GM03348 (cell line): ENCODE measurements at places on chromosomes 6 and 20.

DNA sequence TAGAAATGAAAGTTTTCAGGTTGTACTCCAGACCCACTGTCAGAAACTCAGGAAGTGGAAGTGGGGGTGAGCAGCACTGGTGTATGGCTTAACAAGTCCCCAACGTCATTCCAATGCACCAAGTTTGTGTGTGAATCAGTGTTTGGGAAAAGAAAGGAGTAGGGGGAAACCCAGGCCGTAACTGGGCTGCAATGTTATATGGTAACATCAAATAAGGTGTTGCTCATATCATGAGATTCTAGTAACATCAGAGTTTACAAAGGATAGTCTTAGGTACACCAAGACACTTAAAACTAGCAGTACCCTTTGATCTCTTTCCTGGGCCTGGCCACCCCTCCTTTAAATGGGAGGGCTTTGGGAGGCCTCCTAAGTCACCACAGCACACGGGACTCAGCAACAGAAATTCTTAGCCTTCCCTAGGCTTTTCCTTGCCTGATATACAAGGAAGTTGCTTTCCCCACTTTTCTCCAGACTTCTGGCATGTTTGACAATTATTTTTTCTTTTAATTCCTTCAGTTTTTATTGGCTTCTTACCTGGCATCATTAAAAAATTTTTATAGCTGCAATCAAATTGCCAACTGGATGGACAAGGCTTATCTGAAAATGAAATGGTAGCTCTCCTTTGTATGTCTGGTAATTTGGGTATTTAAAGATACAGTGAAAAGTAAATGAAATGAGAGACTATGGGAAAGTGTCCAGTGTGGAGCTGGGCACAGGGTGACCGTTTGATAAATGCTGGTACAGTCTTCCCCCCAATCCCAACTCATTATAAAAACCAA, 15.1 kb downstream of the E2F3 start:
- no peak for DNase-seq

GRCh38 chr6:160391419-160392116, 43.4 kb downstream of the SLC22A3 start:
- DNase-seq, result no peak

GRCh38 chr20:38113401-38114325, 51.4 kb downstream of the TGM2 start:
- DNase-seq, result no peak

DNA sequence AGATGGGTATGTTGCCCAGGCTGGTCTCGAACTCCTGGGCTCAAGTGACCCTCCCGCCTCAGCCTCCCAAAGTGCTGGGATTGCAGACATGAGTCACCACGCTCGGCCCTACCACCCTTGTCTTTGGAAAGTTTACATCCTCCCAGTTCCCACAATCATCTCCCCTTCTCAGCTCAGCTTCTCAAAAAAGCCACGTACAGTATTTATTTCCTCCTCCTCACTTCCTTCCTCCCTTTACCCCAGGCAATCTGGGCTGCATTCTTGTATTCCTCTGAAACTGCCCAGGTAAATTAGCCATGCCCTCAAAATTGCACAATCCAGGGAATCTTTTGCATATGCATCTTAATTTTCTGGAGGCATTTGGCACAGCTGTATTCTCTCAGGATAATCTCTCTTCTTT, 7.4 kb upstream of the SLC23A2 start:
- DNase-seq, result no peak

GRCh38 chr6:61953851-61954250, 332.2 kb downstream of the KHDRBS2 start:
- no peak for DNase-seq

GRCh38 chr6:96939007-96939805, 14.7 kb downstream of the KLHL32 start:
- DNase-seq, result peak; percentile 12

- peak; percentile 37 for DNase-seq
Measured at GRCh38 chr20:43840382-43841070, 74.1 kb upstream of the TOX2 start.

DNA sequence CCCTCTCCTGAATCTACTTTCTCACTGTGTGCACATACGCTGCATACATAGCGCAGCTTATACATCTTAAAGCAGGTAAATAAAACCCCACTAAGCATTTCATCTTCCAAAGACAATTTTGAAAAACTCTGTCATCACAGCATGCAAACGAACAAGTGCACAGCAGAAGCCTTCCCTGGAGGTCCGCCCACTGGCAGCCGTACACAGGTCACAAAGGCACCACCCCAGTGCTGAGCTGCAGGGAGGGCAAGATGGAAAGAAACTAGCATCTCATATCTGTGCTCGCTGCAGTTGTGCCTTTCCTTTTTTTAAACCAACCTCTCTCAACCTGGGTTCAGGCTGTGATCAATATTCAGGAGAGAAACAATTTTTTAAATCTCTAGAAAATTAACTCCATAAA, 73.3 kb downstream of the HUS1B start:
- no peak for DNase-seq

DNA sequence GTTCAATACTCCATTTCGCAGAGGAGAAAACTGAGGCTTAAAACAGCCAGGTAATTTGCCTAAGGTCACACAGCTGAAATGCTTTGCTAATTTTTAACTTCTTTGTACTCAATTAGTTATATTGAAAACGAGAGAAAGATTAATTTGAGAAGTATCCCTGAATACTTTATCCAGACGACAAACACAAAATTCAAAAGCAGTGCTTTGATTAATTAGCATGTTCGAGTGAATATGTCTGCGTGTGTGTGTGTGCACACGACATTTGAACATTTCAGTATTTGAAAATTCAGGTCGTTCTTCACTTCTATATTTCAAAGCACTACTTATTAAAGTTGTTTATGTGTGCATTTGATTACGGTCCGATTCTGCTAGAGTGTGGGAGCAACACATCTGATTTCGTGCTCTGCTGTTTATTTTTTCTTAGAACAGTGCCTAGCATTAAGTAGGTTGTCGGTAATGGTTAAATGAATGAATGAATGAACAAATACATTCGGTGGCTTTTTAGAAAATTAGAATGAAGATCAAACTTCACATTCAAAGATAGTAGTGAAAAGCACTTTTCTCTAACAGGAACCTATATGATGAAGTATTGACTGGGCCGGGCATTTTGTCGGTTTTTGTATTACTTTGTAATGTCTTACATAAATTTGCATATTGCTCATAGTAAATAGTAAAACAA, 36.9 kb upstream of the SYNCRIP start:
- DNase-seq, result no peak

DNA sequence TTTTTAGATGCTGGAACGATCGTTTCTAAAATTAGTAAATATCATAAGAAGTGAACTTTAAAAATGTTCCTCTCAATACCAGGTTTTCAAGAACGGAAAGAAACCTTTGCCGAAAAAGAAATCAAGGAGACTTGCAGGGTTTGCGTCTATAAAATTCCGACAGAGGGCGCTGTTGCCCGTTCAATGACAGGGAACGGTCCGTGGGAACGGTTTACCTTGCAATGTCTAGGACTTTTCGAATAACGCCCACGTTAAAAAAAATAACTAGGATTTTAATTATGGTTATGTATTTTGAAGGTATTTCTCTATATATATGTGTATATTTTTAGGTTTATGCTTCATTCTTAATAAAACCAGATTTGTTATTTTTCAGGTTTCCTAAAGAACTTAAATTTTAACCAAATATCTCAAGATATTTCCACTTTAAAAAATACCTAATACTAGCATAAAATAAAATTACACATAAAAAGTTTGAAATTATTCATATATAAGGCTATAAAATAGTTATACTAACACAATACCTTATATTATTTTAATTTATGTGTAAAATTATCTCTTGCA, 2.5 kb upstream of the TFAP2B start:
- peak; percentile 71 for DNase-seq

DNA sequence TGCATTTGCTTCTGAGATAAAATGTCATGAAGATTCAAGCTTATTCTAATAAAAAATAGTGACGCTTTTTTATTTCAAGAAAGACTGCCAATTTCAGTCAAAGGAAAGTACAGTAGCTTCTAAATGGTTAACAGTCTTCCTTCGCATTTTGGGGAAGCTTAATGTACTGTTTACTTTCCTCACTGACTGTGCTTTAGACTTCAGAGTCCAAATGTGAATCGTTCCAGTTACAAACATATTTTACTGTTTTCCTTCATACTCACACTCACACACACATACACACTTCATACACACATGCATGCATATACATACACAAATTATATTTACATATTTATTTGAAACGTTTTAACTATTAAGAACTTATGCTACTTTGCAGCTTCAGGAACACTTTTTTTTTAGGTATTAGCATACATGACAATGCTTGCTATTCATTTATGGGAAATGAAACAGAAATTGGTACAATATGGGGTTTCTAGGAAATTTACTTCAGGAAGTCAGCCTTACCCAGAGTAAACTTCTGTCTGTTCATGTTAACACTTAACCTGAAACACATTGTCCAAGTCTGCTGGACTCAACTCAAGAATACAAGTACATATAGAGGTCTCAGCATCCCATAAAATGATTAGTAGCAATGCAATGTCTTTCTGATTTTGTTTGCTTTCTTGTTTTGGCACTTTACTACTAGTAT, 145.4 kb downstream of the RPS12 start:
- DNase-seq, result no peak

- DNase-seq, result no peak
Measured at GRCh38 chr6:78851156-78851555, 16.2 kb upstream of the IRAK1BP1 start.

GRCh38 chr6:24844061-24844460, 45.3 kb upstream of the ARMH2 start:
- no peak for DNase-seq

DNA sequence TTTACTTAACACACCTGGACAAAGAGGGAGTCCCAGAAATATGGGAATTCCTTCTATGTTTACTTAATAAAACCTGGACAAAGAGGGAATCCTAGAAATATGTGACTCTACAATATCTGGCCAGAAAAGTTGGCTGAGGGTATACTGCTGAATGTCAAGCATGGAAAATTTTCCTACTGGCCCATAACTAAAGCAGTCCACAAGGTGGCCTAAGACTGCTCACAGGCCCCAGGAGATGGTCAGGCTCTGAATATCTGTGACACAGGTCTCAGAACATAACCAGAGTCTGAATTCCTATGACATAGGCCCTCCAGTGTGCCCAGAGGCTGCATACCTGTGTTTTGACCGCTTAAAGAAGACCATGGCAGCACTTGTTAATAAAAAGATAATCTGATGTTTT, 578.2 kb upstream of the NRSN1 start:
- no peak for DNase-seq

GRCh38 chr6:10873374-10873773, 8.5 kb downstream of the GCM2 start:
- no peak for DNase-seq

- peak; percentile 63 for DNase-seq
Measured at GRCh38 chr20:57501461-57502335, 23.2 kb downstream of the CTCFL start.

DNA sequence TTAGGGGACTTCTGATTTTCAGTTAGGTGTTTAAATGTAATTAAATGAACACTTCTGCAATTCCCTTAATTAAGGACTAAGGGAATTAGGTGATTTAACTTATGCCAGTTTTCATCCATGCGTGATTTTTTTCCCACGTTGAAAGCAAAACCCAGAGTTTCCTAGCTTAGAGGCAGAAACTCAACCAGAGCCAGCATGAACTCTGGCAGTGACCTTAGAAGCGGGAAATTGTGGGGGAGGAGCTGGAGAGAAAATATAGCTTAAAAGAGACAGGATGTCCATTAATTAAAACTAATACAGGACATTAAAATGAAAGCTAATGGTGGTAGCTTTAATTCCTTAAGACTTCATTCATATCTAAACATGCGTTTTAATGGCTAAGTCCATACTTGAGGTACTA, 41.6 kb downstream of the IYD start:
- DNase-seq, result no peak

GRCh38 chr20:31595654-31596411, 9.3 kb upstream of the ID1 start:
- DNase-seq, result peak; percentile 94

DNA sequence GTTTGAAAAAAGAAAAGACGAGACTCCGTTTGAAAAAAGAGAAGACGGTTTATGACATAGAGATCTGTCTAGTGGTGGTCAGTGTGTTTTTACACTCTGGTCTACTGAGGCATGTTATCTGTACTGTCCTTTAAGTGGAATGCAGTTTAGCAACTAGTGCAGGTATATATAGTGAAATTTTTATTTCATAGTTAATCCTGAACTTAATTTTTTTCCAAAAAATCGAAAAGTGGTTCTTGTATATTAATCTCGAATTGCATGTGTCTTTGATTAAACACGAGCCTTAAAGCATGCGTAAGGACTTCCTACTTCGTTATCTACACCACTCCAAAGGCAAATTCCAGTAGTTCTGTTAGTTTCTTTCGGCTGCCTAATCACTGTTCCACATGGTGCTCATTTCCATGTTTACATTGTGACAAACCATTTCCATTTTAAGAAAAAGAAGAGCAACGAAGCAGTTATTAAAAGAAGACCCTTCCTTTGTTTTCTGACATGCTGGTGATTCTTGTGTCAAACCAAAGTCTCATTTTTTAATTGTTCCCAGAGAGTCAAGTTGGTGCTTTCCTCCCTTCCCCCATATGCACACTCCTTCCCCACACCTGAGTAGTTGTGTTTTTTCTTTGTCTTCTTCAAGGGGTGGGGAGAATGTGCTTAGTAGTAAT, 2.3 kb downstream of the SNX9 start:
- DNase-seq, result no peak

DNA sequence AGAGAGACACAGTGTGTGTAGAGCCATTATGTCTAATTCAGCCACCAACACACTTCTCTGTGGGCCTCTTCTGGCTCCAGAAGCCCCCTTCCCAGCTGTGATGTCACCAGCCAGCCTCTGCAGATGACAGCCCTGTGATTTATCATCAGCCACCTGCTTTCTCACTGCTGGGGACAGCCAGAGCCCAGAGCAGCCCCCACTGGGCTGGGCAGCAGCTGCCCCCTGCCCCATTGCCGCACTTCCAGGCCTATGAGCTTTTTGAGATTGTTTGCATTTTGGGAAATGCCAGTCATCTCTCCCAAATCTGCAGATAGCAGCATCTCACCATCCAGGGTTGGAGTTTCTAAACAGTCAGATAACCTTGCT, 21.9 kb upstream of the STX16 start:
- no peak for DNase-seq

DNA sequence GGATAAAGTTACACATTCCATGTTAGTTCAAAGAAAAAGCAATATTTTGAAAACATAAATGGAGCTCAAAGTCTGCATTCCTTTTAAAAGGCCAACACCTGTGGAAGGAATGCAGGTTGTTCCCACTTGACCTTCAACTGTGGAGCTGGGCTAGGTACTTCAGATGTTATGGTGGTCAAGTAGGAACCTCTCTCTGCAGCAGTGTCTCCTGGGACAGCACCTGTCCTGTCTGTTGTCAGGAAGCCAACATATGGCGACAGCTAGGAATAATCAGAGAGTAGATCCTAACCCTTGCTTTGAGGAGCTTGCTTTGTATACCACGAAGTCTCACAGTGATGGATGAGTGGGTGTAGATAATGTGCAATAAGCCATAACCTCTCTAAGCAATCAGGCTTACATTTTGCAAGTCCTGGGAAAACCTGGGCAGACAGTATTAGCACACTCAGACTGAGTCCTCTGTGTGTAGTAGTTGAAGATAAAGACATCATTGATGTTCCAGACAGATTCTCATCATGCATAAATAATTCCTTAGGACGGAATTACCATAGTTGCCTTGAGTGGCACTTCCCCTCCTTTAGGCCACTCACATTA, 347.5 kb downstream of the PRL start:
- no peak for DNase-seq
